Effector memory CD8-positive, alpha-beta T cell (primary cell): ENCODE measurements at places on chromosomes 13 and 19.

DNA sequence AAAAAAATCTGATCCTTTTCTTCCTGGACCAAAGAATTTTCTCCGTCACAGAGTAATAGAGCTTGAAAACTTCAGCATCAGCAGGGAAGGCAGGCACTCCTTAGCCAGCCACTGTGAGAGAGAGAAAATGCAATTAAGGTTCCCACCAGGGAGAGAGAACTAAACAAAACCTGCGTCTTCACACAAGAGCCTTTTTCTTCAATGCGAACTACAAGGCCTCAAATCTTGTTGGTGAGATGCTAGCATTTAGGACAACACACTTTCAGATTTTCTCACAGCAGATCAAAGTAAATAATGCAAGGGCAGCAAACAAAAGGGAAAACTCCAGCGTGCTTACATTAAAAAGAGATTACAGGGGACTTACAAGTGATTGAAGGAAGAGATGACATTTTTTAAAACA lies 80.1 kb downstream of the DACH1 start:
- no peak for DNase-seq

- DNase-seq: peak; percentile 5
Measured at GRCh38 chr19:45250216-45250831, 747 bp upstream of the MARK4 start.

- no peak for DNase-seq
Measured at GRCh38 chr19:18020212-18021085, 12.5 kb downstream of the ARRDC2 start.

GRCh38 chr19:6218491-6219146 lies 61.2 kb downstream of the MLLT1 start:
- DNase-seq: peak; percentile 79

DNA sequence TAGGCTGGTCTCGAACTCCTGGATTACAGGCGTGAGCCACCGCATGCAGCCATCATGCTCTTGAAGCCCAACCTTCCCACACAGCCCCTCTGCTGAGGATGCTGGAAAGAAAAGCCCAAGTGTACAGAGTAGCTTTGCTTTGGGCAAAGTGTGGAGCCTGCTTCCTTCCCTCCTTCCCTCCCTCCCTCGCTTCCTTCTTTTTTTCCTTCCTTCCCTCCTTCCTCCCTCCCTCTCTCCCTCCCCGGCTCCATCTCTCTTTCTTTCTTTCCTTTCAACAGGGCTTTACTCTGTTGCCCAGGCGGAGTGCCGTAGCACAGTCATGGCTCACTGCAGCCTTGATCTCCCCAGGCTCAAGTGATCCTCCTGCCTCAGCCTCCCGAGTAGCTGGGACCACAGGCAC lies 2.7 kb downstream of the CC2D1A start:
- no peak for DNase-seq

GRCh38 chr13:27406178-27406939 lies 18.1 kb upstream of the GTF3A start:
- DNase-seq: peak; percentile 17
